ENCODE measurements at places on chromosomes 3 and 15.

- no peak for DNase-seq
These were observed 48.8 kb upstream of the PLSCR5 start for GRCh38 chr3:146653978-146654377.

DNA sequence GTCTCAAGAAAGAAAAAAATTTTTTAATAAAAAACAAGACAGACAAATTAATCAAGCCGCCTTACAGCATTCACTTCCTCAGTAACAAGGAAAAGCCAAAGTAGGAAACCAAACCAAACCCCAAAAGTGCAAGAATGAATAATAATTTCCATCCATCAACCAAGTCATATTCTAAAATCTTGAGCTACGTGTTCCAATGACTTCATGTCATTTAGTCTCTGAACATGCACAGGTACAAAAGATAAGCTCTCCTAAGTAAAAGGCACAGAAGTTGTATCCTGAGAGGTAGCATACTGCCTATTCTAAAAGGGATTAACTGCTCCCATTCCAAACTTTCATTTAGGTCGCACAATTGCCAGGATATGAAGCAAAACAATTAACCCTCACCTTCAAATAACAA lies 29.7 kb downstream of the SLC4A7 start:
- DNase-seq: no peak

GRCh38 chr3:126858401-126858800 lies 124.5 kb upstream of the PLXNA1 start:
- no peak for DNase-seq

DNA sequence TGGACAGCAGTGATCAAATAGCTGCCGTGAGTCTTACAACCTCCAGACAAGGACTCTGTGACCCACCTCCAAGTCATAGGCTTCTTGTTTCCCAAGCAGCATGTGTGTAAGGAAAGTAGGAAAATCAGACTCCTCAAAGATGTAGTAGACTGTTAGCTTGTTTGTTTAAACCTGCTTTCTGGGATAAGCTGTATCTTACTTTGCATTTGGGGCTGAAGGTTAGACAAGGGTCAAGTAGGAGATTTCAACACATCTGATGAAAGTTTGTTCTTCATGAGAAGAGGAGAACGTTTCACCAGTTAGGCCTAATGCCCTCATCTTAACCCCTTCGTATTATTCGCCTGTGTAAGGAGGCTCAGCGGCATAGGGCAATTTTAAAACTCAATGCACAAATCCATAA lies 756.4 kb upstream of the NR2F2 start:
- no peak for DNase-seq

- DNase-seq: no peak
These were observed 133.5 kb downstream of the LRRK1 start for GRCh38 chr15:101052681-101053121.

Measured in CD8-positive, alpha-beta T cell (primary cell).